Renal cortical epithelial cell (primary cell): ENCODE measurements at places on chromosomes 2 and 18.

DNA sequence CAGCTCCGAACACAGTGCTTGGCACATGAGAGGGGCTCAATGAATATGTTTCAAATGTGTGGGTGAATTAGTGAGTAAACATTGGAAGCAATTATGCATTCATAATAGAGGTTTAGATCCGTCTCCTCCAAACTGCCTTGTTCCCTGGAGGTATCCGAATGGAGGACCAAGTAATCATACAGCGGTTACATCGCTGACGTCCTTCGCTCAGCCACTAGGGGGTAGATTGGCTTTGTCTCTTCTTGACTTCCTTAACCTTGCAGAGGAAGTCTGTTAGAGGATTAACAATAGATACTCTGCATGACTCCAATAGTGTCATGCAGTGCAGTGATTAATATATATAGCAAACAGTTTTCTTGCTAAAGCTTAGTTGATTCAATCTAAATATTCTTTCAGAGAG, 517.0 kb downstream of the PTPRM start:
- peak; percentile 28 for DNase-seq

GRCh38 chr2:160252278-160252887, 52.3 kb upstream of the ITGB6 start:
- peak; percentile 72 for DNase-seq

DNA sequence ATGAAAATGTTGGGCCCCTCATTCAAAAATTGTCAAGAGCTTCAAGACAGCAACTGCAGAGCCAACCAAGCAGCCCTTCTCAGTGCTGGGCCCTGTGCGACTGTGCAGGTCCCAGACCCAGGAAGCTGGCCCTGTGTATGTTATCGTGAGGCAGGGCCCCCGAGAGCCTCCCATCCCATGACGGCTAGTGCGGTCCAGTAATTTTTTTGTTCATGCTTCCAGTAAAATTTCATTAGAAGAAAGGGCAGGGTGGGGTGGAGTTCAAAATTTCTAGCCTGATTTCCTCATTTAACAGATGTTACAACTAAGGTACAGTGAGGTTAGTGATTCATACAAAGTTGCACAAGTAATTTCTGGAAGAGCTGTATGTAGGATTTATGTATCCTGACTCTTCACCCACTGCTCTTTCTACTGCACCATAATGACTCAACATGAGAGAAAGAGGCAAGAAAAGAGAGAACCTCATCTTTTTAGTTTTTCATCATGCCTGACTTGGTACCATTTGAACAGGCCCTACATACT, 105.5 kb downstream of the ZEB2 start:
- peak; percentile 62 for DNase-seq

DNA sequence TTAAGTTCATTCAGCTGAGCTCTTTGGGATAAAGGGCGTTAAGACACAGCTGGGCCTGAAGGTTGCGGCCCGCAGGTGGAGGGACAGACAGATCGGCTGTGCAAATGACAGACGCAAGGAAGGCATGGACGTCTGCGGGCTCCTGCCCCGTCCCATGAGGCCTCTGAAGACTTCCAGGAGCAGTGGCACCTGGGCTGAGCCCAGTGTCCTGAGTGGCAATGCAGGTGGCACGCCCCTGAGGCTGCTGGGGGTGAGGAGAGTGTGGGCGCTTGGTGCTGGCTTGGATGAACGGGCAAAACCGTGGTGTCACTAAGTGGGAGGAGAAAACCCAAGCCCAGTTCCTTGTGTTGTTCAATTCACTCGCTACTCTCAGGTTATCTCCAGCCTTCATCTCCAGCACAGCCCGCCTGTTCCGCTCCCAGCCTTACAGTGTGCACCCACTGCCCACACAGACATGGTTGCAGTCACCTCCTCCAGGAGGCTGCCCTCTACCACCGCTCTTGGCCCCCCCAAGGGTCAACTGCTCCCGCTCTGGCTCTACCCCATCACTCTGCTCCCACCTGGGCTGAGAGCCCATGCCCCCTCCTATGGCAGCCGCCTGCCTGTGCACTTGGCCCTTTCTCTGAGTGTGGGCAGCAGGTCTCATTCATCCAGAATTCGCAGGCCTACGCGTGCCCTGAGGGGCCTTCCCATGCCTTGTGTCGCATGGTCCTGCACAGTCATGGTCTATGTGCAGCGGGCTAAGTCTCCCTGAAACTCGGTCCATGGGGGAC, 50.3 kb downstream of the PTGR3 start:
- DNase-seq: no peak

DNA sequence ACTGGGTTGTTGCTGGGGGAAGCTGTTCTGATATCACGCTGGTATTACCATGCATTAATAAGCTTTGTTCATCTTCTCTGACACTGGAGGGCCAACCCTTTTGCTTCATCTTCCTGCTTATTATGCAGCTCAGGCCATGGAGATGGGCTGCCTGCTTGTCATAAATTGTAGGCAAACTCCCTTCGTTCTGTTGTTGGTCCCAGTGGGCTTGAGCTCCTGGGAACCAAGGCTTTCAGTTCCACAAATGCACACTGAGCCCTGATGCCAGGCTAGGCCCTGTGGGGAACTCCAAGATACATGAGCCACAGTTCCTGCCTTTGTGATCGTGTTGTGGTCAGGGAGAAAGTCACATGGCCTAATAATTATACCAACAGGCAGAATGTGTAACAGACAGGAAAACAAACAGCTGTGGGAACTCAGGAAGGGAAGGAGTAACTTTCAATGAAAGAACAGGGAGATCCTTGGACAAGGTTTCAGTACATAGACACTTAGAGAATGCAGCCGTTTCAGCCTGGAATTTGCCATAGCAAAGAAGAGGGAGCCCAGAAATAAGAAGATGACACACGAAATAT, 49.0 kb upstream of the BCL2L11 start:
- peak; percentile 100 for DNase-seq

GRCh38 chr2:6352906-6353515, 512.7 kb downstream of the CMPK2 start:
- DNase-seq: peak; percentile 7

GRCh38 chr18:80129672-80130367, 20.8 kb downstream of the ADNP2 start:
- DNase-seq: no peak

GRCh38 chr18:78979730-78980278, at the start of gene SALL3:
Gene SALL3, plus strand, starts transcription at chr18:78979818. Its CDS starts 457 bp downstream, at chr18:78980275.
- DNase-seq: no peak

DNA sequence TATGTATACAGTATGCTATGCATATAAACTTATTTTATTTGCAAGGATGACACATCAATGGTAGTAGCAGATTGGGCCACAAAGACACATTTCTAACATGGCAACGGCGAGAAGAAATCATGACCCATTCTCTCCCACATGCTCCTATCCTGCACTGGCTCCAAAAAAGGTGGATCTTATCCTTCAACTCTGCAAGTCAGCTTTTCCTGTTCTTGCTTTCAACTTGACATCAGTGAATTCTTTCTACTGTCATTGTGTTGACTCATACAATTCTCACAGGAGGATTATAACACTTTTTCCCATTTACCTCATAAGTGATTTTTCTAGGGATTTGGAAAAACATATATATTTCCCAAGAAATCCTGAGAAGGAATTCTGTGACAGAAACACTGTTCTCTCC, 53.1 kb downstream of the ACVR1 start:
- DNase-seq: peak; percentile 54

DNA sequence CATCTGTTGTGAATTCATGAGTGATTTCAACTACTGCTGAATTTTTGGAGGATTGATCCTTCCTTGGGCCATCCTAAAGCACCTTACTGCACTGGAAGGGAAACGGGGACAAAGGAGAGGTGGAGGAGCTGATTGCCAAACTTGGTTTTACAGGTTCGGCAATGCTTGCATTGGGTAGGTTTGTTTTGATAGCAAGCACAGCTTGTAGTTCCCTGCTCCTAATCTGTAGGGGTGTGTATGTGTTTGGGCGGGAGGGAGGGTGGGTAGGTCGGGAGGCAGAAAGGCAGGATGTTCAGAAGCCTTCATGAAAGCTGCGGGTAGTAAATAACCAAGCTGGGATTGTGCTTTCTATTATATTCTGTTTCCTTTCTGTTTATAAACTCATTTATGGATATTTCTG, 24.6 kb downstream of the PHLPP1 start:
- no peak for DNase-seq

DNA sequence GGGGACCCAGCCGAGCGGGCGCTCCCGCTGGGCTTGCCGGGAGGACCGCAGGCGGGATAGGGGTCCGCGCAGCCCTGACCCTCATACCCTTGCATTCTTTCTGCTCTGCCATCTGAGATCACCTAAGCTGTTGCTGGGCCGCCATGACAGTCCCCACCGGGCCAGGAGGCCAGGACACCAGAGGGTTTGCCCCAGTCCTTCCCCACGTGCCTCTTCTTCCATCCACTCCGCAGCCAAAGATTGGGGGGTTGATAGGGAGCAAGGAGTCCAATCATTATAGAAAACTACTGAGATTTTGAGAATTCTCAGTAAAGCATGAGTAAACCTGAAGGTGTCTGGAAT, 453 bp upstream of the GRB14 start:
- no peak for DNase-seq

- no peak for DNase-seq
Observed at GRCh38 chr2:130878316-130878715, 41.6 kb downstream of the ARHGEF4 start.

GRCh38 chr18:31720867-31721266, 36.5 kb upstream of the B4GALT6 start:
- DNase-seq: no peak

GRCh38 chr2:174376967-174377366, 18.6 kb upstream of the SCRN3 start:
- DNase-seq: peak; percentile 12

DNA sequence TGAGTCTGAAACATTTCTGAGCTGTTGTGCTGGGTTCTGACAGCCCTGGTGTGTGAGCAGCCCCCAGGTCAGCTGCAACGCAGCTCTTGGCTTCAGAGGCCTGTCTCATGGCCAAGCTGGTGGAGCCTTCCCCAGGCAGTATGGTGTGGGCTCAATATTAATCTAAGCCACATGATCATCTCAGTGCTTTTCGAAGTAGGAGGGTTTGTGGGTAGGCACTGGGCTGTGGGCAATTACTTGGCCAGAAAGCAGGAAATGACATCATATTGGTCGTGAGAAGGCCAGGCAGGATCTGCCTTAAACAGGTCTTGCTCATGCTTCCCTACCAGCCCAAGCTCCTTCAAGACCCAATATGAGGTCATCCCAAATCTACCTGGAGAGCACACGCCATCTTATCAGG, 26.9 kb downstream of the LOXHD1 start:
- peak; percentile 19 for DNase-seq

DNA sequence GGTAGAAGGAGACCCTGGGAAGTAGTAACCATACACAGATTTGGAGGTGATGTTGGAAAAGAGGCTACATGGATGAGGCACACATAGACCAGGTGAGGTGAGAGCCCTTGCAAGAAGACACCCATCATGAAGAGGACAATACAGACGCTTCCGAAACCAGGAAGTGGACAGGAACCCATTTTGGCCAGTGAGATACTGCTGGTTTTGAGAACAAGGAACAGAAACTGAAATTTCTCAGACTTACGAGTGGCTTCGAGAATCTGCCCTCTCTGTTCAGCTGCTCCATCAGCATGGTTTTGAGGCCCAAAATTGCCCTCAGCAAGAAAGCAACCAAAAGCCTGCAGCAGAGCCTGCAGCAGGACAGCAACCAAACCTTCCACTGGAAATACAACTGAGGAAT, 479.1 kb upstream of the NRXN1 start:
- no peak for DNase-seq

DNA sequence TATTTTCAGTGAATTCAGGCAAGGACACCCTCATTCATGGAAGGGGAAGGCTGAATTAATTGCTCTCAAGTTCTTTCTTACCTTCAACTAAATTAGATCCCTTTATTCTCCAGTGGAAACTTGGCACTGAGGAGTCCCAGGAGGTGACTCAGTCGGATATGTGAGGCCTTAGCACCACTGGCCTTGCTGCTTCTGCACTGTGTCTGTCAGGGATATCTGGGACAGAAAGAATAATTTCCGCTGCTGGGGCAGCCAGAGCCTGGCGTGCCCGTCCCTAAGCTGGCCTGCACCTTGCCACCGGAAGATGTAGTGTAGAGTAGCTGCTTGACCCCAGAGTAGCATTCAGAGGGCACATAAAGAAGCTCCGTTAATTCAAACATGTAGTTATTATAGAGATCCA, 53.4 kb downstream of the LIMS1 start:
- DNase-seq: peak; percentile 84

- no peak for DNase-seq
Observed at GRCh38 chr2:128736046-128736688, 417.5 kb upstream of the HS6ST1 start.

DNA sequence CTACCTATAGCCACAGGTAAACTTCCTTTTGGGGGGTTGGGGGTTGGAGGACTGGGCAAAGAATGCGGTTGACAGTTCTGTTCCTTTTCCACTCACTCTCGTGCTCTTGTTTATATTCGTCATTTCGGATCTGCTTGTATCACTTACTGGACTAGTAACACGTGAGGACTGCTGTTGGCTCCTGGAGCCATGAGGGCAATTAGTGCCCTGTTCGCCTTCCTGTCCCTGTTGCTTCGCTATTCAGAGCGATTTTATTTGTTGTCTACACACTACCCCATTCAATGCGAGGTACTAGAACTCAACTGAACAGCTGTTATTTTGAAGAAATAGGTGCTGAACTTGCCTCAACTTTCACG, 1.1 kb downstream of the KCNJ3 start:
- no peak for DNase-seq

DNA sequence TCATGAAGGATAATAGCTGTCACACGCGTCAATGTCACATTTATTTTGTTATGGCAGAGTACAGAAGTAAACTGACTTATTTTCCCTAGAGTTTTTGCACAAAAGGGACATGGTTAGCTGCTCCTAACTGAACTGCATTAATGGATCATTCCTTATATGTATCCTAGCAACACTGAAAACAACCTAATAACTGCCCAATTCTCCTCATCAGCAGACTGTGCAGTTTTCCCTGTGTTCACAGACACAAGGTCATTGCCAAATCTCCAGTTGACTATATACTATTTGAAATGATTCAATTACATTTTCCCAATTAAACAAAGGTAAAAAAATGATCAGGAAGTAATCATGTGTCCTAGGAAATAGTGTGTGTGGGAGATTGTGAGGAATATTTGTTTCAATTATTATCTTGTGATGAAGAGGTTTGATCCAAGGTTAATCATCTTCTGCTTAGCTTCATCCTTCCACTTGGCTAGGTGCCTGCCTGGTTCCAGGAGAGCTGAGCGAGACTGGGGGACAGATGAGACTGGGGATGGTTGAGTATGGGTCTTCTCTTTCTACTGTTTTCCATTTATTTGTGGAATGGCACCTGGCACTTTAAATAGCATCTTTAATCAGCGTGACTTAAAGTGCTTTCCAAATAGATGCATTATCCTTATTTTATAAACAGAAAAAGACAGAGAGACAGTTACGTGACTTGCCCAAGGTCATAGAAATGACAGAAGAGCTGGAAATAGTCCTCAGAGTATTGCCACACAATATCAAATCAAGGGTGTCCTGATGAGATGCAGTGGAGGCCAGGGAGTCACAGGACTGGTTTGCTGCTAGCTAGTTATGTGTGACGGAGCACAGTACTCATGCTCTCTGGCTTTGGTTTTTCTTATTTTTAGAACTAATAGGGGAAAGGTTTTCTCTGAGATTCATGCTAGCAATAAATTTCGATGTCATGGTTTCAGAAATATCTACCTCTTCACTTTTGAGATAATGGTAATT, 335.6 kb downstream of the PIK3C3 start:
- DNase-seq: peak; percentile 22
